ENCODE measurements at places on chromosomes 1 and 21.

DNA sequence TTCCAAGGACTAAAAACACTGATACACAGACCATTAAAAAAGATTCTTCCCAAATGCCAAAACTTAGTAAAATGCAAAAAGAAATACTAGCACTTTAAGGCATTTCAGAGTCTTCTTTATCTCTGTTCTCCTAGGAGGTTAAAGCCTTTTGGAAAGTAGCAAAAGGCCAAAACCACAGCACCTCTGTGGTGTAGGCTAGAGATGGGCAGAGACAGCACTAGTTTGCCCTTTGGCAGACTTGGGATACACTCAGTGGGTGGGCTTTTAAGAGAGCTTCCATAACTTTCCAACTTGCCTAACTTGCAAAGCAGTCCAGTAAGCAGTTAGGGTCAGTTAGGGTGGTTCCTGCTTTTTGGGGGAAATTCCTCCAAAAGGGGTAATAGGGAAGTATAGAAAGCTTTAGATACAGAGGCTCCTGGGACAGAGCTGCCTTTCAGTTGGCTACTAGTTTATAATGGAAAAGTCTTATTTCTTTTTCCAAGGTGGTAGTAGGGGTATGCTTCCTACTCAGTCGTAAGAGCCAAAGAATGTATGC lies 17.9 kb upstream of the PTCH2 start:
- peak; percentile 49 for DNase-seq

DNA sequence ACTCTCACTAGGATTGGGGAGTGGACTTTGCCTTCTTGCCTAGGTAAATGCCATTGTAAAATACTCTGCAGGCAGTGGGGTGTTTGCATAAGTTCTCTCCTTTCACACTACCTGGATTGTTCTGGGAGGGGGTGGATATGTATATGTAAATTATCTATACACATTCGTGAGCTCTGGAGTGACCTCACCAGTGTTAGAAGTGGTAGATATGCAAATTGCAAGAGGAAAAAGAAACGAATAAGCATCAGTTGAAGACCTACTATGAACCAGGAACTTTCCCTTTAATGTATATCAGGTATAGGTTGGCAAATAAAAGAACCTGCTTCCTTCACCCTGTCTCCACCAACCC lies 1.5 kb upstream of the ARHGEF11 start:
- DNase-seq: no peak

DNA sequence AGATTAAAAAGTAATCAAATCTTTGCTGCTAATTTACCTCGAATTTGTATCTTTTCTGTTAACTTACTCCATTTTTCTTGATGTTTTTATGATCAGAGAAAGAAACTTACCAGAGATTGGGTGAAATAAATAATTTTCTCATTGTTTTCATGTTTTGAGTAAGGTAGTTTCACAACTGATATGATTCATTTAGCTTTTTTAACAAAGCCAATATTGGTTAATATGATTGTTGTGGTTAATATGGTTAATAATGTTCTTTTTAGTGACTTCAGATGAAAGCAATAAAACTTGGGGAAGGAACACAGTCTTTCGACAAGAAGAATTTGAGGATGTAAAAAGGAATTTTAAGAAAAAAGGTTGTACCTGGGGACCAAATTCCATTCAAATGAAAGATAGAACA lies 48.1 kb downstream of the MAP3K21 start:
- no peak for DNase-seq

GRCh38 chr1:23027352-23027907 lies 8.2 kb downstream of the KDM1A start:
- DNase-seq: no peak

- DNase-seq: peak; percentile 41
Measured at GRCh38 chr1:52057876-52058415, 1.9 kb downstream of the BTF3L4 start.

DNA sequence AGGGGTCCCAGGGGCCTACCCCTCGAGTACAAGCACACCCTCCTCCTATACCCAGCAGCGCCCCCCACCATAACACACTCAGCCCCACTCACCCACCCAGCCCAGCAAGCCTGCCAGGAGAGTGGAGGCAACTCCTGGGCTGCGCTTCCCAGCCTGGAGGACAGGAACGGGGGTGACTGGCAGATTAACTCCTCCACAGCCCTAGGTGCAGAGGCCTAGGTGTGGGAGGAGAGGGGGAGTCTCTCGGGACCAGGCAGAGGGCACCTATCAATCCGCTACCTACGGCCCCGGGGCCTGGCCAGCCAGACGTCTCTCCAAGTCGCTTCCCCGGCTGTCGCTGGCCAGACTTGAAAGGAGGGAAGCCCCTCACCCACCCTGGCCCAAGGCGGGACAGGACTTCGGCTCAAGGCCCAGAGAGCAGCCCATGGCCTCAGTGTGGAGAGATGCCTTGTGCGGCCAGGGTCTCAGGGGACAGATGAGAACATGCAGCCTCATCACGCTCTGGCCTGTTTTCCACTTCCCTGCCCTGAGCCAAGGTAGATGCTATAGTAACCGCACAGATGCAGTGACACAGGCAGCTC lies 24.9 kb downstream of the MATN1 start:
- DNase-seq: no peak

DNA sequence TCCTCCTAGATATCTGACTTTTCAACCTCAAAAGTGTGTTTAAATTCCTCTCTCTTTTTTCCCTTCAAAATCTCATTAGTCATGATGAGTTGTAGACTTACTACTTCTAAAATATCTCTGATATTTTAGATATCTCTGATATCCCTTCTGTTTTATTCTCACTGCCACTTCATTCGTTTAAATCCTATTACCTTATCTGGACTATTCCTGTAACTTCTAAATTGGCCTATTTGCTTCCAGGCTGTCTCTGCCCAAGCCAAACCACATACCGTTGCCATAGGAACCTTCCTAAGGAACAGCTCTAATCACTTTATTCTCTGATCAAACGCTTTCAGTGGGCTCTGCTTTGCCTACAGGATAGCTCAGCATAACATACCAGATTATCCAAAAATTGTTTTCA lies 333.1 kb upstream of the CHRM3 start:
- no peak for DNase-seq

DNA sequence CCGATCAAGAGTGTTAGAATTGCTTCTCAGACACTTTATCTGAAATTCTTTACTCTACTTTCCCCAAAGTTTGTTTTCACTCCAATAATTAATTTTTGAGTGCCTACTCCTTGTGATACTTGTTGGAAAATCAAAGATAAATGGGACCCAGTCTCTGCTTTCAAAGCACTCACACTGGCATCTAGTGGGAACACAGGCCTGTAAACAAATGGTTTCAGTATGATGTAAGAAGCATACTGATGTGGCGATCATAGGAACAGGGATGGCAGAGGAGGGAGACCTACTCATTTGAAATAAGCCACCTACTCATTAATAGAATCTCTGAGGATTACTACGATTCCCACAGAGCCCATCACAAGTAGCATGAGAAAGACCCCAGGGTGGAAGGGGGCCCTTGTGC lies 273.7 kb upstream of the ST6GALNAC5 start:
- DNase-seq: no peak

DNA sequence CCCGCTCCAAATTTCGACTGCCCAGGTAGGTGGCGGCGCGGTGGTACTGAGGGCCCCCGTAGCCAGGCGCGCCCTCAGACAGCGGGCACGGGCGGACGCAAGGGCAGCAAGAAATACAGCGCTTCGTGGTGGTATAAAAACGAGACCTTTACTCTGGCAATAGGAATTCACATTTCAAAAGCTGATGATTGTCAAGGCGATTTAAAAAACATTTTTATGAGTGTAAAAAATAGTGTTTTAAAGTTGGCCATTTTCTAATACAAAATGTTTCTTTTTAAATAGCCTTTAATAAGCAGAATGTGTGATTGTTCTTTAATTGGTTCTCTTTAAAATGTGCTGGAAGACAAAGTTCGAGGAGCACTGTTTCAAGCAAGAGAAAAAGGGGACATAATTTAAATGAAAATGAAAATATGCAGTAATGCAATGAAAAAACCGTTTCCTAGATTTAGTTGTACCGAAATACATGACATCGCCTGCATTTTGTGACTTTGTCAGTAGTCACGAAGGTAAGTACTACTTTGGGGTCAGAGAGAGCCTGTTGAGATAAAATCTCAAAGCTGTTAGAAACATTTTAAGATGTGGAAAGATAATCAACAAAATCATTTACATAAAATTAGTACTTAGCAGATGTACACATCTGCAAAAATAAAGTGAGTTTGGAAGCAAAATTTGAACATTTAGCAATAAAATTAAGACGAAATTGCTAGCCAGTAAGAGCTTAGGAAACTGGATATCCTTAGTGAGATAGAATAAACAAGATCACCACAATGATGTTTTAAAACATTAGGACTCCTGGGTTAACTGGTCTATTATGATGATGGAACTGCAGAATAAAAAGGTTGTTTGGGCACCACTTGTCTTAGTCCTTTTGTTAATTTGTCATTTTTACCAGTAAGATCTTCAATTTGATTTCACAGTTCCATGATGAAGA lies 1.1 kb upstream of the PSMG1 start:
- no peak for DNase-seq

GRCh38 chr1:39051956-39052355 lies 25.8 kb downstream of the NDUFS5 start:
- no peak for DNase-seq

GRCh38 chr1:220198186-220199005 lies 73.9 kb downstream of the RAB3GAP2 start:
- no peak for DNase-seq

DNA sequence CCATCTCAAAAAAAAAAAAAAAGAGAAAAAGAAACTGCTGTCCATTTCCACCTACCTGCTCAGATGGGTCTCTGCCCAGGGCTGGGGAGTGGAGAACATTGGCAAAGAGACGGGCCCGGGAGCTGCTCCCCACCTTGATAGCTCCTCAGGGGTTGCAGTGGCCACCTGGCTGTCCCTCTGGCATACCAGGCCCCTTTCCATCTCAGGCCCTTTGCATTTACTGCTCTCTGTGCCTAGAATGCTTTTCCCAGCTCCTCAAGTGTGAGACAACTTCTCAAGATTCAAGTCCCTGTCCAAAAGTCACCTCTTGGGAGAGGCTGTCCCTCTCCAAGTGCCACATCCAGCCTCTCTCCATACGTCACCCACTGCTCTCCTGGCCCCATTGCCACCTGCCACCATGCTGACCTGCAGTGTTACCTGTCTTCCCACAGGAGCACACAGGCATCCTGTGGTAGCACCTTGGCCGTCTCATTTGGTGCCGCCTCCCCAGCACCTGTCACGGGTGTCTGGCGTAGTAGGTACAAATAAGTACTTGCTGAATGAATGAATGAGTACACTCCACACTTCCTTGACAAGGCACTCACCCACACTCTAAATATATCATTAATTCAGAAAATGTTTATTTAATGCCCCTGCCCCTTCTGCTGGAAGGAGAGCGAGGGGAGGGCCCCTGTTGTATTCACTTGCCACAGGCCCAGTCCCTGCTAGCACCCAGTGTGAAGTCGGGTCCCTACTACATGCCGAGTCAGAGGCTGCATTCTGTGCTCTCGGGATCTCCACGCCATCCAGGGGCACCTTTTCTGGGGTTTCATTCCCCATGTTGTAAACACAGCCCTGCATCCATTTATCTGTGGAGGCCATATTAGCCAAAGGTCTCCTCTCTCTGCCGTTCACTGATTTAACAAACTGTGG lies 48.8 kb downstream of the DISP3 start:
- no peak for DNase-seq

GRCh38 chr1:54559111-54559548 lies 11.1 kb downstream of the ACOT11 start:
- no peak for DNase-seq

DNA sequence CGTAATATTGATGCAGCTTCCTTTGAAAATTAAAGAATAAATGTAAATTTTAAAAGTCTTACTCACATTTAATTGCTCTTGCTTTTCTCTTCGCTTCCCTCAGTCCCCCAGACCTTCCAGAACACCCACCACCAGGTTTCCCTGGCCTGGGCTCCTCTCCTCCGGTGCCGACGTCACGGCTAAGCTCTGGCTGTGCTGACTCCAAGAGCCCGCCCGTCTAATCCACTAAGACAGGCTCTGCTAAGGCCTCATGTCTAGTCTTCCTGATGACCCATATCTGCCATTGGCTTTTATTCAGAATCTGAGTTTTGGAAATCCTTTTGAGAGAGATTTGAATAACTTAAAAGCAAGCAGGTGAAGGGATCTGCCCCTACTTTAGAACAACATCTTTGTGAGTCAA lies 53.9 kb upstream of the NADK start:
- no peak for DNase-seq

GRCh38 chr1:3386205-3387002 lies 68.1 kb upstream of the ARHGEF16 start:
- DNase-seq: no peak

DNA sequence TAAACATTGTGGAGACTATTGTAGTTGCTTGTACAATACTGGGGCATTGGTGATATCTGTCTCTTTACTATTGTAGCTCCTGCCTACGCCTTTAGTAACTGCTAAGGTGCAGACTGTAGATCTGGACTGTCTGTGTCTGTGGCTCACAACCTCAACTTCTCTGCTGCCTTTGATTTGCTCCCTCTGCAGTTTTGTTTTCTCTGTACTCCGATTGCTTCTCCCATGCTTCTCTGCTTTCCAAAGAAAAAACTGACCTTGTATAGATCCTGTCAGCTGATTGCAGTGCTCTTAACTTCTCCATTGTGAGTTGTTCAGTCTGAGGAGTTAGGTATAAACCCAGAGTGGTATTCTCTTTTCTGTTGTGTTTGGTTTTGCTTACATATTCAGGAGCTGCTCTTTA lies 15.3 kb downstream of the MAGI3 start:
- no peak for DNase-seq

DNA sequence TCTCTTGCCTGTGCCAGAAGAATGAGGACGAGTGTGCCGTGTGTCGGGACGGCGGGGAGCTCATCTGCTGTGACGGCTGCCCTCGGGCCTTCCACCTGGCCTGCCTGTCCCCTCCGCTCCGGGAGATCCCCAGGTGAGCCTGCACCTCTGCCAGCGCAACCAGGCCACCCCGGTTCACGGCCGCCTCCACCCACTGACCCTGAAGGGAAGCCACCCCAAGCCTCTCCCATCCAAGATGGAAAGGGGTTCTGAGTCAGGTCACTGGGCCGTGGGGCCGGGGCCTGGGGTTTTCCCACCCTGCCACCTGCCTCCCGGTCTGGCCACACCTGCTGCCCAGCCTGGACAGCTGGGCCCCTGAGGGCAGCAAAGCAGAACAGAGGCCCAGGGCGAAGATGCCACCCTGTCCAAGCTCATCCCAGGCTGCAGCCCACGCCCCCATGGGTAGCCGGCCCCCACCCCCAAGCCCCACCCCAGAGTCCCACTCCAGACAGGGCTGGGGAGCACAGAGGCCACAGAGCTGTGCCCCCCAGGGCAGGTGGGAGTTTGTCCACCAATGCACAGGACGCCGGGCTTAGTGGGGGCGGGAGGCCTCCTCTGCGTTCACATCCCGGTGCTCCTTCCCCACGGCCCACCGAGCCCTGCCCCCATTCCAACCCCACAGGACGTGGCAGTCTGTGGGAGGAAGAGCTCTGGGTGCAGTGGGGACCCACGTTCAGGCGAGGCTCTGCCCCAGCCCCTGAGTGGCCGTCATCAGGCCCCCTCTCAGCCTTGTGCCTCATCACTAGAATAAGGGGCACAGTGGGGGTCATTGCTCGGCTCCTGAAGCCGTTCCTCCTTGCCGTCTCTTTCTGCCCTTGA lies 5.6 kb downstream of the AIRE start:
- no peak for DNase-seq

- DNase-seq: peak; percentile 67
Measured at GRCh38 chr1:101257500-101258325, 20.9 kb downstream of the S1PR1 start.

- DNase-seq: no peak
Measured at GRCh38 chr1:183689762-183690204, 36.7 kb upstream of the APOBEC4 start.

Measured in inflammatory macrophage treated with lipopolysaccharide for 4 hours (primary cell).